Occipital lobe (tissue), 3 donors: ENCODE measurements at places on chromosomes 2 and 18.

DNA sequence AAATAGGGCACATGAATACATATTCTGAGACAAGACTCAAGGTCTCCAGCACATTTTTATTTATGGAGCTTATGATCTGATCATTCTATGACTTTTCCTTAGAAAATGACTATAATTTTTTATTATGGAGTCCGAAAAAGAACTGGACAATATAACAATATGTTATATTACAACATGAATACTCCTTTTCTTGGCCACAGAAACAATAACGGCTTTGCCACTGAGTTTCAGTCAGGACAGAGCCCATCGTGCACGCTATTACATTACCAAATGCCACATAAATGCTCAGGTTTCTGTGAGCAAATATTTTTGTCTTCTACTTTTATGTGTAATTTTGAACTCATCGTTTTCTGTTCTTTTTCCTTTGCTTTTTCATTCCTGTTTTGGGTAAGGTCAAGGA is 509.2 kb upstream of the ZEB2 start:
- DNase-seq: no peak

DNA sequence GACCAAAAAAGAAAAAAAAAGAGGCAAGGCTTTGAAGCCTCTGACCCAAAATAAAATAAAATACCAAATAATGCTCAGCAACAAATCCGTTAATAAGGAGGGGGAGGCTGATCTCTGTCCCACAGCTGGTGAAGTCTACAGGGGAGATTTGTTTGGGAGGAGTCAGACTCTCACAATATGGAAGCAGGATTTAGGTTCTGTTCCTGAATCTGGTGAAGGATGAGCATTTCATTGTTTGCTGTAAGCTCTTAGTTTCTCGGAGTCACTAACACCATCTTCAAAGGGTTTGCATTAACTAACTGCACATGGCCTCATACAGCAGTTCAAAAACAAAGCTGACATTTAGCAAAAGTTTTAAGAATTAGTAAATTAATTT is 339.4 kb upstream of the TNP1 start:
- DNase-seq: no peak

DNA sequence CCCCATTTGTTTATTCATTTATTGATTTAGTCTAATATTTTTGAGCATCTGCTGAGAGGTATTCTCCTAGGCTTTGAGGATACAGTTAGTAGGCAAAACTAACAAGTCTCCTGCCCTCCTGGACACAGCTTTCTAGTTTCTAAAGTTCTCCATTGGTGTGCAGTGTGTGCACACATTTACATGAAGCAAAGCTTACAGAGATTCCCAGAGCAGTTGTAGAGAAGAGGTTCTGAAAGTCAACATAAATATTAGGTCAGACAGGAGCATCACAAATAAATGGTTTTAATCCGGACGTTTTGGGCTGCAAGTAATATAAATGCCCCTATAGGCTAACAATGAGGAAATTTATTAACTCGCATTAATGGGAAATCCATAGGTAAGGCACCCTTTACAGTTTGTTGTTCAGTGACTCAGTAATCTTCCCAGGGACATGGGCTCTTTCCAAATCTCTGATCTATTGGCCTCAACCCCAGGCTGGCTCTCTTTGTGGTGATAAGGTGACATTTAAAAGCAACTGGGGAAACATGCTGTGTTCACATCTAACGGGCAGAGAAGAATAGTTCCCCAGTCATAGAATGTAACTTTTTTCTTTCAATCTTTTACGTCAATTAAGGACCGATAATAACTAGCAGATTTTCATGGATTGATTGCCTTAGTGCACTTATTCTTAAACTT is 407.2 kb downstream of the PTPRM start:
- DNase-seq: no peak

GRCh38 chr2:180196419-180196977 is 189.4 kb upstream of the CWC22 start:
- no peak for DNase-seq

DNA sequence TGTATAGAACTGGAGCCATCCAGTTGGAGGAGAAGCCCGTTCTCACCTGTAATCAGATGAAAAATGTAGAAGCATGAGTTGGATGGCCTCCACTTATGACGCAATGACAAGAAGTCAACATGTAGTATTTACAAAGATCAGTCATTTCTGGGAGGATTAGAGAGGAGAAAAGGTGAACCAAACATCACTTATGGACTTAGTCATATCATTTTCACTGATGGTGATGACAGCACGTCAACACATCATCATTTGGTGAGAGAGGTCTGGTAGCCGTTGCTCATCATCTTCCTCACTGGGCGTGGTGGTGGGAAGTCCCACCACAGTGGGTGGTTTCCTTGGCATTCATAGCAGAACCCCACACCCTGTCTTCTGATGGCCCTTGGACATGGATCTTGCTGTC is 264.2 kb upstream of the EPAS1 start:
- no peak for DNase-seq

DNA sequence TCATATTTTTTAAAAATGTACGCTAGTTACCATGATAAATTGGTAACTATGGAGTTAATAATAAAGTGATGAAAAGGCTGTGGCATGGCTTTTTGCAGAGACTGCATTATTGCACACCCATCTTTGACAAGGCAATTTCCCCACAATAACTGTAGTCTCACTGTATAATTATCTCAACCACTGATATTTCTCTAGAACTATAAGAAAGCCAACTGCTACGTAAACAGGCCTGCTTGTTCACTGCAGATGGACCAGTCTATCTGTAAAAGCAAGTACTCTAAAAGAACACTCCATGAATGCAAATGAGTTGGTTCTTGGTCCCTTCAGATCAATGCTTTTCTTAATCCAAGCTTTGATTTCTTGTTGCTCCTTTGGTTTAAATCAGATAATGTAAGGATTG is 218.7 kb downstream of the RBM43 start:
- DNase-seq: no peak

GRCh38 chr2:58767828-58768714 is 526.9 kb upstream of the FANCL start:
- no peak for DNase-seq

DNA sequence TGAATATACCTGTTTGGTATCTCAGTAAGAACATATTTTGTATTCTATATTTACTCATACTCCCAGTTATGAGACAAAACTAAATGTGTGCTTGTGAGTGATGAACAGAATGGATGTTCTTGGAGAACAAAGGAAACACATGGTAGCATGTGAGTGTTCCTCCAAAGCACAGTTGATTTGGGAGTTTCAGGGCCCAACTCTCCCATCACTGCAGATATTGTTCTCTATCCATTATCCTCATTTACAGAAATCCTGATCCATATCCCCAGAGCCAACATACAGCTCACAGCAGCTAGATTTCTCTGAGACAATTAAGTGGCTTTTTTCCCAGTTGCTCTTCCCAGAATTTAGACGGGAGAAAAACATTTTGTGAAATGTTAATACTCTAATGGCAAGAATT is 75.6 kb upstream of the MAPRE2 start:
- DNase-seq: no peak

- DNase-seq: peak; percentile 3
Measured at GRCh38 chr2:196113061-196113974, 44.7 kb upstream of the DNAH7 start.

DNA sequence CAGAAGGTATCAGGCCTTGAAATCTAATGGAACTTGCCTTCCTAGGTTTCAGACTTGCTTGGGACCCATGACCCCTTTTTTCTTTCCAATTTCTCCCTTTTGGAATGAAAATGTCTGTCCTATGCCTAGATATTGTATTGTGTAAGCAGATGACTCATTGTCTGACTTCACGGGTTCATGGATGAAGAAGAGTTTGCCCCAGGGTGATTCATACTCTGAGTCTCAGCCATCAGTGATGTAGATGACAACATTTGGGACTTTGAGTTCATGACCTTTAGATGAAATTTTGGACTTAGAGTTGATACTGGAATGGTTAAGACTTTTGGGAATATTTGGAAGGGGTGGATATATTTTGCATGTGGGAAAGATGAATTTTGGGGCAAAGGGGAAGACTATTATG is 11.2 kb upstream of the SCYGR5 start:
- DNase-seq: no peak

DNA sequence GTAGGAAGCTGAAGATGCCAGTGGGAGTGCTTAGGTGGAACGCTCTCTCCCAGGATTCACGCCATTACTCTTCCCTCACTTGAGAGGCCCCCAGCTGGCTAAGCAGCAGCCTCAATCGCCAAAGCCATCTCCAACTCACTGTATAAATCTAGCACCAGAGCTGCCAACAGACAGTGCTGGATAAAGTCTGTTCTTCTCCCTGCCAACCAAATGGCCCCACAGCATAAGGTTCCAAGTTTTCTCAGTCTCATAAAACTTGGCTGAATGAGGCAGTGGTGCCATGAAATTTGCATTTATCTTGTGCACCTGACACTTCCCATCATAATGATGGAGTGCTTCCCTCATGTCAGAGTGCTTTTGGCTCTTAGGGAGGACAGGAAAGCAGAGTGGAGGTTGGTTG is 428.2 kb upstream of the ETAA1 start:
- no peak for DNase-seq

GRCh38 chr18:54961016-54961423 is 1.8 kb upstream of the CCDC68 start:
- no peak for DNase-seq

DNA sequence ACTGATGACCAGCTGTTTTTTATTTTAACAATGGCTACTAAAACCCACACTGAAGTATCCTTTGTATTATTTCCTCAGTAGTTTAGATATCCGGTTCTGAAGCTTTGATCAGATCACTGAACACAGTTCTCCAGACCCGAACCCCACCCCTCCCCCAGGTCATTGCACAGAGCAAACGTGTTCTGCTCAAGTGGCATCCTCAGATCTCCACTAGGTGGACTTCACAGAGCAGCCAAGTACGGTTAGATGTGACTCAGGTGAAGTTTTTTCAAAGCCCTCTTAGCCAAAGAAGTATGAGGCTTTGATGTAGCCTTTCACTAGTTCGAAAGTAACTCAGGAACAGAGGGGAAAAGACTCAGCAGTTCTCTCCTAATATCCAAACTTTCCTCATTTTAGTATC is 142.7 kb upstream of the NRP2 start:
- no peak for DNase-seq

DNA sequence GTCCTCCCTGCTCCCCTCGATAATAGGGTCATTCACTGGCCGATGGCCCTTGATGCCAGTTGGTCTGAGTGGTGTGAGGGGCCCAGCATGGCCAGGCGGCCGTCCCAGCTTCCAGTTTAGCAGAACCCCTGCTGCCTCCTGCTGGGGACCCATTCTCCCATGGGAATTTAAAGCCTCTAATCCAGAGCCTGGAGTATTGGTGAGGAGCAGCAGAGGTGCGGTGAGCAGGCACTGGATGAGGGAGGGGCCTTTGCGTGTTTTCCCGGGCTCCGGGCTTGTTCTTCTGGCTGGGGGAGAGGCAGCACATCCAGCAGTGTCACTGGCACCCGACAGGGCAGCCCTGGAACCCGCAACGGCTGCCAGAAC is 17.4 kb downstream of the KCNIP3 start:
- DNase-seq: no peak

- no peak for DNase-seq
Measured at GRCh38 chr18:62717925-62718800, 2.8 kb downstream of the PHLPP1 start.

- no peak for DNase-seq
Measured at GRCh38 chr2:184174493-184175104, 423.7 kb upstream of the ZNF804A start.

DNA sequence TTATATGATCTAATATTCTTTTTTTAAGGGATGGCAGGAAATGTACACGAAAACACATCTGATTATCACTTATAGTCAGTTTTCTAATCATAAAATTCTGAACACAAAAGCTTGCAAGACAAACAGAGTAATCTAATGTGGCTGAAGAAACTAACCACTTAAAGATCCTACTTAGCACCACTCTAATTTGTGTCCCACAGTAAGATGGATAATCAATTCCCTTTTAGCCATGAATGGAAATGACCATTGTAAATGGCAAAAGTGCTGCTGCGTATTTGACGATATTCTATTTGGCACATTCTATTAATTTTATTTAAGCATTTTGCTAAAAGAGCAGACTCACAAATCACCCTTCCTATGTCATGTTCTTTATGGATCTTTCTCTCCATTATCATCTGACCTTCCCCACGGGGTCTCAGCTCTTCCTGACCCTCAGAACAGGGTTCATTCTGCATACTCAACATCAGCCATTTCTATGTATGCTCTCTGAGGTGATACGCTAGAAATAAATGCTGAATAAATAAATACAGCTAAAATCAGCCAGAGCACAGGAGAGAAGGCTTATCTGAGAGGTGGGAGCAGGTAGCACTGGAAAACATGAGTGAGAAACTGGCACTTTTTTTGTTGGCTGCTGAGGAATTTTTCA is 295.8 kb downstream of the AFF3 start:
- no peak for DNase-seq

DNA sequence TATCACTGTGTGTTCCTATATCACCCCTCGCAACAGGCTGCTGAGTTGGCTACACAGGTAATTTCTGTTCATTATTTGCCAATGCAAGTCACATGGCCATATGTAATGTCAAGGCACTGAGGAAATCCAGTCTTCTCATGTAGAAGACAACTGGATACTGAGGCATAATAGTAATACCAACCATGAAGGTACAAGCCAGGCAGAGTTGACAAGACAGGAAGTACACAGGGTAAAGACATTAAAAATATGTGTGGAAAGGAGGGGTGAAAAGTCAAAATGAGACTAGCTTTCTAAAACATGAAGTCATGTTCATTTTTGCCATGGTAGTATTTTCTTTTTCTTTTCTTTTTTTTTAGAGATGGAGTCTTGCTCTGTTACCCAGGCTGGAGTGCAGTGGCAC is 17.5 kb upstream of the RNF138 start:
- no peak for DNase-seq

DNA sequence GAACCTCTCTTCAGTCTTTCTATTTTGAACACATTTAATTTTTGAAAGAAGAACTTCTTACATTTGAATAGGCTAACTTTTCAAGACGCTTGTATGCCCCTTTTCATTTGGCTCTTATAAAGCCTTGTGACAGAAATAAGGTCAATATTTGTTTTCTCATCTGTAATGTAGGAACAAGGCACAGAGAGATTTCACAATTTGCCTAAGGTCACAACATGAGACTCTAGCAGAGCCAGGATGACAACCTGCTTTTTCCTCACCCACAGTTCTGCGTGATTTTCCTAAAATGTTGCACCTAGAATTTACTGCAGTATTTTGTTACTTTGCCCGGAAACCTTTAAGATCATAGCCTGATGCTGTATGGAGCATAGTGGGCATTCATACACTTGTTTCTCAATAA is 67.4 kb downstream of the TXNL1 start:
- no peak for DNase-seq
